Ecto neural progenitor cell (in vitro differentiated cells): ENCODE measurements at places on chromosomes 2 and 18.

- DNase-seq = no peak
Observed at GRCh38 chr2:31324016-31324633, 90.2 kb downstream of the EHD3 start.

- DNase-seq = no peak
Observed at GRCh38 chr2:64943387-64944150, 45.6 kb upstream of the SLC1A4 start.

GRCh38 chr18:23415515-23415914, 37.6 kb upstream of the RIOK3 start:
- DNase-seq = no peak

DNA sequence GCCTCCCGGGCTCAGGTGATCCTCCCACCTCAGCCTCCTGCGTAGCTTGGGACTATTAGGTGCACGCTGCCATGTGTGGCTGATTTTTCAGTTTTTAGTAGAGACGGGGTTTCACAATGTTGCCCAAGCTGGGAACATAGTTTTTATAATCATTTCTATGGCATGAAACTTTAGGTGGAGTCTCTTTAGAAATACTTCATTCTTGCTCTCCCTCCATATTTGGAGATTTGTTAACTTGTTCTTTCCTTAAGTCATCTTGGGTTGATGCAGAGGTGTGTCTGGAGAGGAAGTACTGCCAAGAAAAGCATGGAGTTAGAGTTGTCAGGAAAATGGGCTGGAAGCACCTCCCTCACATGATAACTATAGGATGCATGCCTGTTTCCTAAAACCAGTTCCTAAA, 17.4 kb downstream of the ZNF532 start:
- DNase-seq = no peak

GRCh38 chr2:84487298-84487996, 28.4 kb upstream of the SUCLG1 start:
- no peak for DNase-seq

- no peak for DNase-seq
Observed at GRCh38 chr2:144215701-144216675, 303.9 kb downstream of the ZEB2 start.

DNA sequence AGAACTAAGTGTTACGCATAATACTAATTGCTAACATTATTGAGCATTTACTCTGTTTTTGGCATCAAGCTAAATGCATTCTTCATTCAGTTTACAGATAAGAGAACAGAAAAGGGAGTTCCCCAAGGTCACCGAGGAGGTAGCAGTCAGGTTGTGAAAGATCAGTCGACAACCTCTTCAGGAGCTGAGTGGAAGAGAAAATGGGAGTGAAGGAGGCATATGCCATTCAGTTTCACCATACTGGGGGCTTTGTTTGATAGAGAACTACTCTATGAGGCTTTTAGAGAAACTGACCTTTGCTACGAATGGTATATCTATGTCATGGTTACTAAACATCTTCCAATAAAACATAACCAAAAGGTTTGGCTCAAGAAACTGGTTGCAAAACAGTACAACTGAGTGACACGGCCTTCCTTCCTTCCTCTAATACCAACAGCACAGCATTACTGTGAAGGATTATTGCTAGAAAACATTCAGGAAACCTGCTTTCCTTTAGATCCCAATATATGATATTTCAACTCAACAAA, 112.1 kb downstream of the RBMS1 start:
- DNase-seq = no peak
